ENCODE measurements at places on chromosomes 5 and 9. TPM values are rescaled to one million over a fixed set of nuclear protein-coding genes. Genes with fewer than 3 reads are reported as not detected.
A peak's percentile ranks its signal among the peaks of the same experiment; 100 is the strongest.

- H3K27ac ChIP-seq = no peak overlapping the region
- no peaks in the 10 kb centered on the region for H3K4me1 ChIP-seq
- H3K27me3 ChIP-seq = no peaks in the 10 kb centered on the region
- H3K36me3 ChIP-seq = no peaks in the 10 kb centered on the region
Measured at GRCh38 chr5:14112998-14113652, 30.0 kb upstream of the TRIO start.

DNA sequence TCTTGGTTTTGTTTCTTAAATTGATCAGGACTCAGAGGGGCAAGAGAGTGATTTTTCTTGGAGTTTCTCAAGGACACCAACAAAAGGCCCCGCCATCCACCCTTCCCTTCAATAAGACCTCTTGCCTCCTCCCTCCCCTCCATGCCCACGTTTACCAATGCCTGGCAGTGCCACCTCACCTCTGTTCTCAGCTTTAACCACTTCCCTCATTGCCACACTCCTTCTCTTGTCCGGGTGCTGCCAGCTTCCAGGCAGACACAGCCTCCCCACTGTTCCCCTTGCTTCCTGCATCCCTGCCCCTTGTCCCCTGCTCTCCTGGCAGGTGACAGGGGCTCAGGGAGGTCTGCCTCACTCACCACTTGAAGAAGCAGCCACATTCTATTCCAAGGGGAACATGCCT, 90.8 kb downstream of the LHX2 start:
- no peaks in the 10 kb centered on the region for H3K36me3 ChIP-seq
- H3K4me1 ChIP-seq = no peaks in the 10 kb centered on the region
- peaks cover 11% of the 10 kb centered on the region for H3K27me3 ChIP-seq
- no peak for DNase-seq
- no peak overlapping the region for H3K4me3 ChIP-seq

- peak overlapping the region; percentile 37 for H3K27ac ChIP-seq
- DNase-seq = peak; percentile 92
- H3K36me3 ChIP-seq = no peaks in the 10 kb centered on the region
Measured at GRCh38 chr9:131402738-131403492, 9.0 kb downstream of the PRRC2B start.

GRCh38 chr9:29220596-29221251, 1647.4 kb upstream of the C9orf72 start:
- no peak overlapping the region for H3K4me3 ChIP-seq
- H3K27ac ChIP-seq = no peak overlapping the region
- no peaks in the 10 kb centered on the region for H3K27me3 ChIP-seq

GRCh38 chr5:169655353-169655752, 18.3 kb downstream of the DOCK2 start:
- H3K36me3 ChIP-seq = no peaks in the 10 kb centered on the region
- DNase-seq = no peak
- no peaks in the 10 kb centered on the region for H3K4me1 ChIP-seq
- H3K27ac ChIP-seq = no peak overlapping the region
- no peak overlapping the region for H3K4me3 ChIP-seq
- H3K27me3 ChIP-seq = no peaks in the 10 kb centered on the region

- no peak for DNase-seq
- no peak overlapping the region for H3K4me3 ChIP-seq
- H3K4me1 ChIP-seq = no peaks in the 10 kb centered on the region
- no peaks in the 10 kb centered on the region for H3K27me3 ChIP-seq
Measured at GRCh38 chr5:39473156-39473775, 48.5 kb upstream of the DAB2 start.

GRCh38 chr9:5819174-5819573, 13.7 kb downstream of the ERMP1 start:
- H3K27ac ChIP-seq = no peak overlapping the region
- no peak overlapping the region for H3K4me3 ChIP-seq
- no peaks in the 10 kb centered on the region for H3K4me1 ChIP-seq
- H3K27me3 ChIP-seq = no peaks in the 10 kb centered on the region

DNA sequence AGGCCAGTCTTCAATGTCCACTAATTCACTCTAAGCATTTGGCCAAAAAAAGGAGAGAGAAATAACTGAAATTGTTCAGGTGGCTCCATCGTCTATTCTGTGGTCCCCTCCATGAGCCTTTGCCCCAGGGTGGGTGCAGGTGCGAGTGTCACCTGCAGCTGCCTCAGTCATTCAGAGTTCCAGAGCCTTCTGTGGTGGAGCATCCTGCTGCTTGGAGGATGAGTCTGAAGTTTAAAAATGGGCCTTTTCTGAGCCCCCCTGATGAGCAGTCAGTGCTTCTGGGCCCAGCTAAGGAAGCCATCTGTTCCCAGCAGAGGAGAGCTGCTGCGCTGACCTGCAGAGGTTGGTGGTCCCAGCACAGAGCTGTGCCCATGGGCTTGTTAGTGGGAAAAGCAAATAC, 48.2 kb downstream of the NDST1 start:
- H3K27ac ChIP-seq = no peak overlapping the region
- H3K4me3 ChIP-seq = no peak overlapping the region
- H3K27me3 ChIP-seq = no peaks in the 10 kb centered on the region
- no peaks in the 10 kb centered on the region for H3K4me1 ChIP-seq
- DNase-seq = no peak
- peaks cover 11% of the 10 kb centered on the region for H3K36me3 ChIP-seq

DNA sequence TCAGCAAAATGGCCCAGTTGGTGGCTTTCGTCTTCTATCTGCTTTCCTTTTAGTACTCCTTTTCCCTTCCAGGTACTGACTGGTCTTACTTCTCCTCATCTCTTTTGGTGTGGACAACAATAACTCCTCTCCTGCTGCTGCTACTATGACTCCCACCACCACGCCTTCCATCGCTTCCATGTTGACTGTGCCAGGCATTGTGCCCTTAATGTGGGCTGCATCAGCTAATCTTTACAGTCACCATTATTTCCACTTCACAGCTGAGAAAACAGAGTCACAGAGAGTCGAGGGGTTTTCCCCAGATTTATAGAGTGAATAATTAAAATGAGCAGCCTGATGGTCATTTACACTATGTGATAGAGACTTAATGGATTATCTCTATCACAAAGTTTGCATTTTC, 184.9 kb upstream of the IL12B start:
- no peak overlapping the region for H3K27ac ChIP-seq
- no peak overlapping the region for H3K4me3 ChIP-seq
- peaks cover 13% of the 10 kb centered on the region for H3K4me1 ChIP-seq

- no peak overlapping the region for H3K27ac ChIP-seq
- no peaks in the 10 kb centered on the region for H3K36me3 ChIP-seq
- H3K27me3 ChIP-seq = no peaks in the 10 kb centered on the region
- no peak overlapping the region for H3K4me3 ChIP-seq
Measured at GRCh38 chr5:38323645-38324295, 65.4 kb downstream of the EGFLAM start.

GRCh38 chr9:126569036-126569435, 44.7 kb upstream of the LMX1B start:
- H3K4me3 ChIP-seq = no peak overlapping the region
- no peaks in the 10 kb centered on the region for H3K27me3 ChIP-seq
- DNase-seq = no peak
- no peaks in the 10 kb centered on the region for H3K36me3 ChIP-seq

GRCh38 chr5:19536387-19536786, 451.6 kb downstream of the CDH18 start:
- no peaks in the 10 kb centered on the region for H3K4me1 ChIP-seq
- no peak for DNase-seq
- no peaks in the 10 kb centered on the region for H3K36me3 ChIP-seq
- H3K27ac ChIP-seq = no peak overlapping the region

GRCh38 chr5:120765189-120765588, 301.1 kb downstream of the PRR16 start:
- H3K27ac ChIP-seq = no peak overlapping the region
- H3K4me1 ChIP-seq = no peaks in the 10 kb centered on the region
- H3K27me3 ChIP-seq = no peaks in the 10 kb centered on the region
- no peak for DNase-seq

GRCh38 chr9:23769307-23769935, 56.6 kb downstream of the ELAVL2 start:
- H3K4me3 ChIP-seq = no peak overlapping the region
- no peaks in the 10 kb centered on the region for H3K36me3 ChIP-seq
- no peaks in the 10 kb centered on the region for H3K4me1 ChIP-seq

GRCh38 chr9:88818495-88819201, 172.6 kb upstream of the S1PR3 start:
- H3K4me1 ChIP-seq = peaks cover 16% of the 10 kb centered on the region
- DNase-seq = no peak
- H3K4me3 ChIP-seq = no peak overlapping the region
- H3K36me3 ChIP-seq = no peaks in the 10 kb centered on the region
- no peaks in the 10 kb centered on the region for H3K27me3 ChIP-seq
- no peak overlapping the region for H3K27ac ChIP-seq

- no peak for DNase-seq
- H3K36me3 ChIP-seq = no peaks in the 10 kb centered on the region
- H3K27ac ChIP-seq = no peak overlapping the region
- no peaks in the 10 kb centered on the region for H3K27me3 ChIP-seq
- no peak overlapping the region for H3K4me3 ChIP-seq
- peaks cover 3% of the 10 kb centered on the region for H3K4me1 ChIP-seq
Measured at GRCh38 chr5:43117092-43117491, 3.6 kb upstream of the ZNF131 start.

DNA sequence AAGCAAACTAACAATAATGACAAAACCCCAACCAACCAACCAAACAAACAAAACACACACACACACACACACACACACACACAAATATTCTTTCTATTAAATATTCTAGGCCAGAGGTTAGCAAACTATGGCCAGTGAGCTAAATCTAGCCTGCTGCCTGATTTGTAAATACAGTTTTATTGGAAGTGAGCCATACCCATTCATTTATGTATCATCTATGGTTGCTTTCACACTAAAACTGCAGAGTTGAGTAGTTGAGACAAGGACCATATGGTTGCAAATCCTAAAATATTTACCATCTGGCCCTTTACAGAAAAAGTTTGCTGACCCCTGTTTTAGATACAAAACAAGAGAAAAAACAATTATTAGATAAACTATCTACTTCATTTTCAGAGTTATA, 620.5 kb upstream of the SEMA6A start:
- no peaks in the 10 kb centered on the region for H3K4me1 ChIP-seq
- no peak overlapping the region for H3K4me3 ChIP-seq
- no peak for DNase-seq
- no peak overlapping the region for H3K27ac ChIP-seq

DNA sequence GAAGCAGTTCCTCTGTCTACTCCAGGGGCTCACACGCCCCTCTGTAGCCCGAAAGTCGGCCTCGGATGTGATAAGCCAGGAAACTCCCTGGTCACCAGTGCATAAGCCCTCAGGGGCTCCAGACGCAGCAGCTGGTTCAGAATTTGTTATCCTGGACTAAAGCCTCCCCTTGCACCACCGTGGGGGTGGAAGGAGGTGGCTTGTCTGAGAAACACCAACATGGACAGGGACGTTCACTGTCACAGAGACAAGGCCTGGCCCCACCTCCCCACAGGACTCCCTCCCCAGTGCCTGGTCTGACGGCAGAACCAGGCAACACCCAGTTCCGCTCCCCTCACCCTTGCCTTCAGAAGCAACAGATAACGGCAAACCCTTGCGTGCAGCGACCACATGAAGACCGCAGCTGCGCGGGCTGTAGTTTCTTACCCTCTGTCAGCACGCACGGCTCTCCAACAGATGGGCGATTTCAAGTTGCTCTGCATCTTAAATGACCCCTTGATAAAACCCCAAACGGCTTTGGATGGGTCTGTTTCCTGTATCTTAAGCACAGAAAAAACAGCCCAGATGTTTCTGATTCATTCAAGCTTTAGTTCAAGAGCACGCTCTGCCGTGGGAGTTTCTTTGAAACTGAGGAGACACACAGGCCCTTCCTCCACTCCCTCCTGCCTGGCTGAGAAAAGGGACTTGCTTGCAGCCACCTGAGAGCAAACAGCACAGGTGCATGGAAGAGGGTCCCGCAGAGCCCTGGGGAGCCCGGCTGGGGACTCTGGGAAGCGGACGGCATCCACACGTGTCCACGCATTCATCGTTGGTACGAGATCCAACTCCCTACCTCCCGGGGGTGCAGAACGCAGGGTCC, 44.7 kb upstream of the NKD2 start:
- H3K27me3 ChIP-seq = no peaks in the 10 kb centered on the region
- peaks cover 9% of the 10 kb centered on the region for H3K4me1 ChIP-seq
- H3K4me3 ChIP-seq = no peak overlapping the region
- H3K36me3 ChIP-seq = no peaks in the 10 kb centered on the region
- H3K27ac ChIP-seq = no peak overlapping the region

- no peak overlapping the region for H3K4me3 ChIP-seq
- no peak overlapping the region for H3K27ac ChIP-seq
- DNase-seq = no peak
- H3K27me3 ChIP-seq = no peaks in the 10 kb centered on the region
- H3K36me3 ChIP-seq = no peaks in the 10 kb centered on the region
Measured at GRCh38 chr5:160534914-160535313, 113.3 kb downstream of the PTTG1 start.

GRCh38 chr9:95719354-95719753, 156.1 kb upstream of the ERCC6L2 start:
- no peak for DNase-seq
- H3K4me1 ChIP-seq = no peaks in the 10 kb centered on the region
- no peaks in the 10 kb centered on the region for H3K36me3 ChIP-seq
- no peak overlapping the region for H3K4me3 ChIP-seq
- no peaks in the 10 kb centered on the region for H3K27me3 ChIP-seq
- H3K27ac ChIP-seq = no peak overlapping the region

DNA sequence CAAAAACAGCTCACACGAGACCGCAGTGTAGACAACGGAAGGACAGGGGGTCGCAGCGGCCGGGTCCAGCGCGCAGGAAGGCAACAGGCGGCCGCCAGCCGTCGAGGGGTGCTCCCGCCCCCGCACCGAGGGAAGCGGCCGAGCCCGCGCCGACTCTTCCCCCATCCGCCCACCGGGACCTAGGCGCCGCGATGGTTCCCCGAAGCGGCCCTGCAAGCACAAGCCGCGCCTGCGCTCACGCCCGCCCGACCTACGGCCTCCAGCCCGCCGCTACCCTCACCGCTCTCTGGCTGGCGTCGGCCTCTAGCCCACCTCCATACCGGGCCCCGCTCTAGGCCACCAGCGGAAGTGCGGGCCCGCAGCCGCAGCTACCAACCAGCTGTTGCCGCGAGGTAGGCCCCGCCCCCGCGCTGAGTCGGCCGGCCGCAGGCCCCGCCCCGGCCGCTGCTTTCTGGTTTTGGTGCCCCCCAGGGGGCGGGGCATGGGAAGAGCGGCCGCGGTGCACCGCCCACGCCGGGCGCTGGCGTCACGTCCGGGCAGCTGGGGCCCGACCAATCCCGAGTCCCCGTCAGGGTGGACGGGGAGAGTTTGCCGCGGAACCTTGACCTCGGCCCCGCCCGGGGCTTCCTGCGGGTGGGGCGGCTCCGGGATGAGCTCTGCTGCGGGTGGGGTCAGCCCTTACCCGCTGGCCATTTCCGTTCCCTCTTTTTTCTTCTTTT, at the start of gene SETX:
Gene SETX (minus strand): TSS at position 350 of the 719 bp plus-strand sequence. CDS start 5,558 bp downstream, outside the sequence.
- H3K27me3 ChIP-seq = no peaks in the 10 kb centered on the region
- H3K27ac ChIP-seq = peak within 1 kb of the TSS; percentile 92
- H3K4me3 ChIP-seq = peak within 1 kb of the TSS; percentile 95
- DNase-seq = peak; percentile 93
- peaks cover 27% of the 10 kb centered on the region for H3K36me3 ChIP-seq

EMB gene
- total RNA-seq = 14.7 TPM

C5orf58 gene
- total RNA-seq = not detected

AHRR gene
- total RNA-seq = 1.2 TPM

SPATA31D3 gene
- not detected for total RNA-seq

SLC22A5 gene
- 15.5 TPM for total RNA-seq

GARIN3 gene
- total RNA-seq = not detected

OR1J2 gene
- total RNA-seq = not detected

SLC46A2 gene
- total RNA-seq = 0.22 TPM

PCDHB4 gene
- 19.8 TPM for total RNA-seq

NFIL3 gene
- total RNA-seq = 65.1 TPM

LRRC70 gene
- 7.5 TPM for total RNA-seq

HAVCR1 gene
- not detected for total RNA-seq

ARL10 gene
- total RNA-seq = 21.2 TPM

PRPF4 gene
- 12.6 TPM for total RNA-seq

SLC44A1 gene
- total RNA-seq = 74.9 TPM

COL5A1 gene
- 78.3 TPM for total RNA-seq

F2RL2 gene
- not detected for total RNA-seq

CCDC152 gene
- 2.9 TPM for total RNA-seq

MSX2 gene
- not detected for total RNA-seq

CDH18 gene
- not detected for total RNA-seq

Data from tibial nerve (tissue), 4 donors.